ENCODE measurements at places on chromosomes 3 and 15. TPM values are rescaled to one million over a fixed set of nuclear protein-coding genes. Genes with fewer than 3 reads are reported as not detected.

DNA sequence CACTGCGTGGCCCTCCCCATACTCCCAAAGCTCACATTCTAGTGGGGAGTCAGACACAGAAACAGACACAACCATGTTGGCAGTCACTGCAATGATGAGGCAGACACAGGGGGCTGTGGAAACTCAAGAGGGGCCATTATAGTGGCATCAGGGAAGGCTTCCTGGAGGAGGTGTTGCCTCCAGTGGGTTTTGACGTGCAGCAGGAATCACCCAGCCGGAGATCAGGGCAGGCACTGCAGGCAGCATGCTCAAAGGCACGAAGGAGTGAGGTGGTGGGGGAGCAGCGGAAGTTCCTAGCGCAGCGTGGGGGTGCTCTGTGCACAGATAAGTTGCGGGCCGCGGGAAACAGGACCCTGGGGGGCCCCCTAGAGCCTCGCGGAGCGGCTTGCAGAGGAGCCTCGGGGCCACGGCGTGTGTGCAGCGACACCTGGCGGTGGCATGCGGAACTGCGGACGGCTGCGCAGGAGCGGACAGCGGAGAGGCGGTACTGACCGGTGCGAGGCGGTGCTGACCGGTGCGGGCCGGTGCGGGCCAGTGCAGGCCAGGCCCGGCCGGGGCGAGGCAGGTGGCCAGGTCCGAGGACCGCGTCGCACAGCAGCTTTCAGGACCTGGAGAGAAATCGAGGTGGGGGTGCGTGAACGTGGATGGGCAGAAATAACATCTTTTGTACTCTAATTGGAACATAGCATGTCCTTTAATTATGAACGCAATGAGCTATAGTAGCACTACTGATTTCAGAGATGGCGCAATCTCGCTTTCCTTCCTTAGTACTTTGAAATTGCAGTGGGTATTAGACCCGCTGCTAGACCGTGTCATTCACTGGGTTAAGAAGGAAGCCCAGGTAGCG lies 101.5 kb downstream of the FBLN2 start:
- peak; percentile 71 for DNase-seq
- no peak overlapping the region for H3K4me3 ChIP-seq
- H3K4me1 ChIP-seq: peaks cover 14% of the 10 kb centered on the region
- H3K36me3 ChIP-seq: no peaks in the 10 kb centered on the region
- no peak overlapping the region for H3K27ac ChIP-seq

DNA sequence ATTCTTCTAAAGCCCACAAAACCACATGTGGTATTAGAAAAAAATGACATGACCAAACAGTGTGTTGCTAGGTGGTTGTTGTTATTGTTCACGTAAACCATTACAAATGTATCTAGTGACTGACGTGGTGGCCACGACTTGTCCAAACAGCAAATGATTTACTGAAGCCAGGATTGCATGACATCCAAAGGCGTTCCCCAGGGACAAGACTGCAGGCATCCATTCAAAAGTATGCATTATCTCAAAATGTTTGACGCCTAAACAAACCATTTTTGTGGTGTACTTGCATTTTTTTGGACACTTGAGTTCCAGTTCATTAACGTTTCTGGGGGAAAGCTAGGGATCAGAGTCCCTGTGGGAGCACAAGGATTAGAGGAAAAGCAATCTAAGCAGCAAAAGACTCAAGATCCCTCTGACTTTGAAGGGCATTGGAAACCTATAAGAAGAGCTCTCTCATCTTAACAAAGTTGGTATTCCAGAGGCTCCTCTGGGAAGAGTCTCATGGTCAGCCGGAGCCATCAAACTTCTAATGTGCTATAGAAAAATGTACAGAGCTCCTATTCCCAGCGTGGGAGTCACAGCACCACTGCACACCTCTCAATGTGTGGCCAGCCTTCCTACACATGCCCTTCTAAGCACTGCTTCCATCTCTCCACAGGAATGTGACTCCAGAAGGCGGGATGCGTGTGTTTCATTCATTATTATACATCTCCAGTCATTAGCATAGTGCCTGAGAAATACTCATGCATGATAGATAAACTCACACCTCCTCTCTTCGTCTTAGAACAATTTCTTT lies 62.9 kb downstream of the FBN1 start:
- no peaks in the 10 kb centered on the region for H3K27me3 ChIP-seq
- H3K4me1 ChIP-seq: no peaks in the 10 kb centered on the region
- H3K36me3 ChIP-seq: no peaks in the 10 kb centered on the region
- H3K4me3 ChIP-seq: no peak overlapping the region
- no peak overlapping the region for H3K27ac ChIP-seq

GRCh38 chr15:27214961-27215360 lies 244.0 kb downstream of the GABRG3 start:
- no peak overlapping the region for H3K27ac ChIP-seq
- H3K36me3 ChIP-seq: no peaks in the 10 kb centered on the region
- H3K4me3 ChIP-seq: no peak overlapping the region
- DNase-seq: no peak
- H3K4me1 ChIP-seq: no peaks in the 10 kb centered on the region

DNA sequence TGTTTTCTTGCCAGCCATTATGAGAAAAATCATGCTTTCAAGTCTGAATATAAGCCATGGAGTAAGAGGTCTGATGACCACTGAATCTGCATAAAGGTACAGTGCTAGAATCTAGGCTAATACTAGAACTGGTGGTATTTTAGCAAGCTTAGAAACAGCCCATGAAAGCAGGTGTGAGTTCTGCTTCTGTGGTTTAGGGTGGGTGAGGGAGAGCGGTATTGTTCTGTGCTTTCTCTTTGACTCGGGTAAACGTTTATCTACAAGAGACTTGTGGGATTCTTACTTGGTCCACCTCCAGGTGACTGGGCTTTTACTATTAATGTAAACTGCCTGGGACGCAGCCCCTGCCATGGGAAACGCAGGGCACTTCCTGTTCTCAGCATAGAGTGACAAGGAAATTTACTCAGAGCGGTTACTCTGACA lies 55.2 kb downstream of the PGPEP1L start:
- H3K4me3 ChIP-seq: no peak overlapping the region
- no peak for DNase-seq
- peaks cover 9% of the 10 kb centered on the region for H3K4me1 ChIP-seq
- H3K27me3 ChIP-seq: no peaks in the 10 kb centered on the region

DNA sequence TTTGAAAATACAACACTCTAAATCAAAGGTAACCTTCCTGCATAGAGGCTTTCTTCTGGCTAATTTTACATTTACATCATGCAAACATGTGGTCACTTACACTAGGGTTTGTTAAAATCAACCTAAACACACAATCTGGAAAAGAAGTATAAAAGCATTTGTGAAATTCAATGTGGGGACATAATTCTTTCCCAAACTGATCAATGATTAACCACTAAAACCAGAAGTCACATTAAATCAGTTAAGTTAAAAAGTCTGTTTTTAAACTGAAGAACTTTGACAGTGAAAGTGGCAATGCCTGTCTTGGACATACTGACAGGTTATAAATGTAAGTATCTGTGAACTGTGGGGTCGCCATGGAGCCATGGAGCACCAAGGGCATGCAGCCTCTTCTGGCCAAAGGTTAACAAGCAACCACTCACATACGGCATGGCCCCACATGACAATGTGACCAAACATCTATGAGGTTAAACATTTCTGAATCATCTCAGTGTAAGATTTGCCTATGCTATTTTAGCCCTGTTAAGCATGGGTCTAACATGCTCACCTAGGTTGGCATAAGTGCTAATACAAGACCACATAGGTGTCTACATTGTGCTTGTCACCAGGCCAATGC lies 278.2 kb downstream of the CTNNB1 start:
- no peaks in the 10 kb centered on the region for H3K27me3 ChIP-seq
- no peak overlapping the region for H3K4me3 ChIP-seq
- H3K27ac ChIP-seq: no peak overlapping the region
- no peaks in the 10 kb centered on the region for H3K4me1 ChIP-seq

The CYP1A2 gene
- not detected for total RNA-seq

The FGF7 gene
- total RNA-seq: 8.7 TPM

The RARB gene
- total RNA-seq: 15.4 TPM

The XYLB gene
- 2.0 TPM for total RNA-seq

Measured in upper lobe of left lung (tissue), 6 donors.